CD4-positive, alpha-beta T cell treated with Interferon alpha-2 for 1 hour (primary cell): ENCODE measurements at places on chromosomes 13 and 19.

DNA sequence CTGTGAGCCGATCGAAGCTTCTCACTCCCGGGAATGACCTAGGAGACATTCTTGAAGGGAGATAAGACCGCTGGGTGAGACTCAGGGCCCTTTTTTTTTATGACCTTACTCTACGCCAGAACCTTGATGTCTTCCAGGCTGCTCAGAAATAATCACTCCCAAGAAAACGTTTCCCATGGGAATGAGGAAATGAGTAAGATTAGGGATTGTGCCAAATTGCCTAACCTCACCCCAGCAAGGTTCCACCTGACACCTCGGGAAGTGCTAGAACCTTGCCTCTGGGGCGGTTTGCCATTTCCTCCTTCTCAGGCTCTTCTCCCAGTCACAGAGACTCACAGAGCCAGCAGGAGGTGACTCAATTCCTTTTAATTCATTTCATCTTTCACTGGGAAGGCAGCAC is 2.3 kb downstream of the SLC46A3 start:
- no peak for DNase-seq

DNA sequence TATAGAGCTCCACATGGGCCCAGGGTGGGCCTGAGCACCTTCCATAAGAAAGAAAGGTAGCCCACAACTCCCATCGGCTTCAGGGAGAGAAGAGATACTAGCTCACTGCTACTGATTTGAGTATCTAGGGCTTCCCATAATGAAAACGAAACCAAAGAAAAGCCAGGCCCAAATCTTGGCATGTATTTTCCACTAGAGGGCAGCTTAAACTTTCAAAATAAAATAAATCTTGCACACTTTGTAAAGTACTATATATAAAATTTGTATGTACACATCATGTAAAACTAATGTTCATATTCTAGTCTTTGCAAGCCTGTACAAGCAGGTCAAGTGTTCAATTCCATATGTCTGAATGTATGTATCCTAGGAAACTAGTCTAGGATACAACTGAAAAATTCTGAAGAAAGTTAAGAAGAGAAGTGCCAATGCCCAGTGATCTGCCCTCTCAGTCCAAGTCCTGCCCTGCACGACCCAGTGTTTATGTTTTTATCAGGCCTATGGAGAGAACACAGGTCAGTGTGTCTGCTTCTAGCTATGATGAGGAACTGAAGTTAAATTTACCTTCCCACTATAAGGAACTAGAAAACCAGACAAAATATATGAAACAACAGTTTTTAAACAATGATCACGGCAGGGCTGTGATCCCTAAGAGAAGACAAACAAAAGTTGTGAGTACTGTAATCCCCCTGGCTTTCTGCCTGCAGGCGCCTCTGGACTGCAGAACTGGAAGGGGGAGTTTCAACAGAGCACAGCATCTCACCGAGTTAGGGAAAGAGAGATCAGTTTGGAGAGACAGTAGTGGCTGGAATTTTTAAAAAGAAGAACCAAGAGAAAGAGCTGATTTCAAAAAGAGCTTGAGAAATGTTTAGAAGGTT is 475.7 kb downstream of the UQCRFS1 start:
- DNase-seq = peak; percentile 42

GRCh38 chr19:48118131-48118517 is 7.5 kb upstream of the PLA2G4C start:
- DNase-seq = no peak

GRCh38 chr13:68808456-68808855 is 1299.2 kb upstream of the ATXN8OS start:
- DNase-seq = no peak

GRCh38 chr19:41995959-41996797 is 2.1 kb upstream of the ATP1A3 start:
- no peak for DNase-seq

GRCh38 chr19:45920458-45920857 is 5.9 kb upstream of the NANOS2 start:
- DNase-seq = no peak

DNA sequence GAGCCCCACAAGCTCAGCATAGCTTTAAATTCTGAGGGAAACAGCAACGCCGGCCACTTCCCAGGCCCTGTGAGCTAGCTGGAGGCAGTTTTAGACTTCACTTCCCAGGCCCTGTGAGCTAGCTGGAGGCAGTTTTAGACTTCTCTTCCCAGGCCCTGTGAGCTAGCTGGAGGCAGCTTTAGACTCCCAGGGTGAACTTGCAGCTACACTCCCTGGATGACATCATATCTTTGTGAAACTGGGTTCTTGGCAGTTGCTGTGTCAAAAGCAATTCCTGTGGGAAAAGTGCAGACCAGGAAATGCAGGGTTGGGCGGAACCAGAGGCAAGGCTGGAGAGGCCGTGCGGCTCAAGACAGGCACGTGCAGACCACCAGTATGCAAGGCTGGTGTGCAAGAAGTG is 12.7 kb downstream of the SOX1 start:
- no peak for DNase-seq

DNA sequence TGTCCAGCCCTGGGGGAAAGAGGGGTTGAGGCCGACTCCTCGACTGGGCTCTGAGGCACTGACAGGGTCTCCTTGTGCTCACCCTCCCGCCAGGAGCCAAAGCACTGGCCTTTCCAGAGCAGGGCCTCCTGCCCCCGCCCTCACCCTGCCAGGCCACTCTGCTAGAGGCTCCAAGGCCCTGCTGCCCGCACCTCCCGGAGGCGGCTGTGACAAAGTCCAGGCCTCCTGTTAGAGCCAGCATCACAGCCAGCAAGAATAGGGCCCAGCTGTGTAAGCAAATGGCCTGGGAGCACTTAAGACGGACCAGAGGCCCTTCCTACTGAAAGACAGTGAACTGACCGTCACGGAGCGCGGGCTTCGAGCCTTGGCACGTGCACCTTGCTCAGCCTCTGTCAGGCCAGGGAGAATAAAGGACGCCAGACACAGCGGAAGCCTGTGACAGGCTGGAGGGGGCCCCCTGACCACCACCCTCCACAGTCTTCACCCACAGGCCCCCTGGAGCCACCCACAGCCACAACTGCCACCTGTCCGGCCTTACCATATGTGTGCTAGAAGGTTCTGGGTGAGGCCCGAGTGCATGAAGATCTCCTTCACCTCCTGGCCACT is 50.9 kb downstream of the EPS15L1 start:
- DNase-seq = no peak

DNA sequence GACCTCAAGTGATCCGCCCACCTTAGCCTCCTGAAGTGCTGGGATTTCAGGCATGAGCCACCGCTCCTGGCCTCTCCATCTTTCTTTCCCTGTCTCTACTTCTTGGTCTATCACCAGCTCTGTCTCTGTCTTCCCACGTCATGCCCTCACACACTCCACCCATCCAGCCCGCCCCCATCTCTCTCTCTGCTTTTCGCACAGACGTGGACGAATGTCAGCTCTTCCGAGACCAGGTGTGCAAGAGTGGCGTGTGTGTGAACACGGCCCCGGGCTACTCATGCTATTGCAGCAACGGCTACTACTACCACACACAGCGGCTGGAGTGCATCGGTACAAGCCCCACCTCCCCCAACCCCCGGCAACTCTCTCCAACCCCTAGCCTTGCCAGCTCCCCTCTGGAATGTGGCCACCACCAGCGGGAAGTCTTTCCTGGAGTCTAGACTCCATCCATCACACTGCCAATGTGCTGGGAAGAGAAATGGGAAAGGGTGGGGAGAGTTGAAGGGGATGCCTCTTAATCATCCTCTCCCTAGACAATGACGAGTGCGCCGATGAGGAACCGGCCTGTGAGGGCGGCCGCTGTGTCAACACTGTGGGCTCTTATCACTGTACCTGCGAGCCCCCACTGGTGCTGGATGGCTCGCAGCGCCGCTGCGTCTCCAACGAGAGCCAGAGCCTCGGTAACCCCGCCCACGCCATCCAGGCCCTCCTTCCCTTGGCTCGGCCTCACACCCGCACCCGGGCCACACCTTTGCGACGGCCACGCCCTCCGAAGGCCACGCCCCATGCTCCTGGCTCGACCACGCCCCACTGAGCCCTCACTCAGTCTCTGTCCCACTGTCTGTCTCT is 22.5 kb downstream of the LTBP4 start:
- DNase-seq = no peak

GRCh38 chr13:56700324-56700723 is 440.4 kb upstream of the PRR20A start:
- DNase-seq = no peak

- no peak for DNase-seq
Observed at GRCh38 chr19:2867025-2867991, at the start of gene ZNF556. TSS of gene ZNF556 (plus strand) at chr19:2867335. CDS start at chr19:2867422, 87 bp downstream.

GRCh38 chr19:13476071-13476470 is 30.2 kb downstream of the CACNA1A start:
- no peak for DNase-seq

GRCh38 chr19:8185343-8186068 is 23.7 kb upstream of the CERS4 start:
- DNase-seq = no peak

GRCh38 chr19:7515645-7516151 is at the start of gene ZNF358:
TSS of gene ZNF358 (plus strand) at chr19:7516103. CDS start at chr19:7519243, 3,140 bp downstream.
- peak; percentile 27 for DNase-seq

GRCh38 chr13:32791545-32792172 is 205.4 kb downstream of the PDS5B start:
- DNase-seq = peak; percentile 38

DNA sequence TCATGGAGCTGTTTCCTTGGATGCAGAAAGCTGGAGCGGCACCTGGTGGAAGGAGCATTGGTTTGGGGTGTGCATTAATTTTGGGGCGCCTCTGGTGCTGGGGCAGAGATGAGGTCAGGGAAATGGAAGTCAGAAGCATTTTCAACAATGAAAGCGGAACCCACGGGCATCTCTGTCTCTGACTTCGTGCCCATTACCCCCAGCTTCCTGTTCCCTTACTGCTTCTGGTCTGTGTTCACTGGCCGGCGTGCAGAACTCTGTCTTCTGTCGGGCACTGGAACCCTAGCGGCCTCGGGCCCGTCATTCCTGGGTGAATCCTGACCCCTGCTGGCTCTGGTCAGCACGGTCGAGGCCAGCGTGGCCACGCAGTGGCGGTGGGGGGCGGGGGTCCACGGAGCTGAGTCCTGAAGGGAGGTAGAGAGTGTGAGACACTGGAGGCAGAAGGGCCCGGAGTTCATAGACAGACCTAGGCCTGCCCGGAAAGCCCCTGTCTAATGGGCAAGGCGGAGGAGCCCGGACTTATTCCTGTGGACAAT is 7.9 kb upstream of the LINGO3 start:
- DNase-seq = peak; percentile 41

DNA sequence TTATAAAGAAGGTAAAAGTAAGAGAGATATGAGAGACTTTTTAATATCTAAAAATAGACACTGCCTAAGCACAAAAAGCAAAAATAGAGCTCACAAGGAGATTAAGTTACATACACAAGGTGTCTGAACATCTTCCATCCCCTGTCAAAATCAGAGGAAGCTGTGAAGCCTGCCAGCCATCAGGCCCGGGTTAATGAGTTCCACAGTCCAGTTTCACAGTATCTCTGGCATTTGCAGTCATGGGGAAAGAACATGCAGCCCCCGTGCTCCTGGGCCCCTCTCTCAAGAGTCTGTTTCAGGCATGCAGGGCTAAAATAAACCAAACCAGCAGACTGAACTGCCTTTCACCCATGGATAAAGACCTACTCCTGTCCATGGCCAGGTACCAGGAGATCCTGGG is 79.2 kb downstream of the TBC1D4 start:
- no peak for DNase-seq

DNA sequence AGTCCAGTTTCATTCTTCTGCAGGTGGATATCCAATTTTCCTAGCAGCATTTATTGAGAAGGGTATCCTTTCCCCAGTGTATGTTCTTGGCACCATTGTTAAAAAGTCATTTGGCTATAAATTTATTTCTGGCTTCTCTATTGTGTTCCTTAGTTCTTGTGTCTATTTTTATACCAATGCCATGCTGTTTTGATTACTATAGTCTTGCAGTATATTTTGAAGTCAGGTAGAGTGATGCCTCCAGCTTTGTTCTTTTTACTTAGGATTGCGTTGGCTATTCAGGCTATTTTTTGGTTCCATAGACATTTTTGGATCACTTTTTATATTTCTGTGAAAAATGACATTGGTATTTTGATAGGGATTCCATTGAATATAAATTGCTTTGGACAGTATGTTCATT is 71.7 kb upstream of the MLNR start:
- DNase-seq = no peak

DNA sequence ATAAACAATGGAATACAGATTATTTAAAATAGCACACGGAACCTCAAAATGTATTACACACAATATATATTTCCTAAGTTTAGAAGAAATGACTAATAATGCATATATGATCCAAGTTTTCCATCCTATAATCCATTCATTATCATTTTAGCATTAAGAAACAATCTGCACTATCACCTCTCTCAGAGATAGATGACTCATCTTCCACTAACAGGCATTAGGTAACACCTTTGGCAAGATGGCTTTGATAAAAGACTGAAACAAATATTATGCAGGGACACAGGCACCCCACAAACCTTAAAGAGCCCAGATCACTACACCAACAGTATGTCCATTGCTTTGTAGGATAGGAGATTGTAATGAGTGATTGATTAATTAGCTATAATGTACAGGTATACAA is 4.1 kb downstream of the ENOX1 start:
- no peak for DNase-seq

DNA sequence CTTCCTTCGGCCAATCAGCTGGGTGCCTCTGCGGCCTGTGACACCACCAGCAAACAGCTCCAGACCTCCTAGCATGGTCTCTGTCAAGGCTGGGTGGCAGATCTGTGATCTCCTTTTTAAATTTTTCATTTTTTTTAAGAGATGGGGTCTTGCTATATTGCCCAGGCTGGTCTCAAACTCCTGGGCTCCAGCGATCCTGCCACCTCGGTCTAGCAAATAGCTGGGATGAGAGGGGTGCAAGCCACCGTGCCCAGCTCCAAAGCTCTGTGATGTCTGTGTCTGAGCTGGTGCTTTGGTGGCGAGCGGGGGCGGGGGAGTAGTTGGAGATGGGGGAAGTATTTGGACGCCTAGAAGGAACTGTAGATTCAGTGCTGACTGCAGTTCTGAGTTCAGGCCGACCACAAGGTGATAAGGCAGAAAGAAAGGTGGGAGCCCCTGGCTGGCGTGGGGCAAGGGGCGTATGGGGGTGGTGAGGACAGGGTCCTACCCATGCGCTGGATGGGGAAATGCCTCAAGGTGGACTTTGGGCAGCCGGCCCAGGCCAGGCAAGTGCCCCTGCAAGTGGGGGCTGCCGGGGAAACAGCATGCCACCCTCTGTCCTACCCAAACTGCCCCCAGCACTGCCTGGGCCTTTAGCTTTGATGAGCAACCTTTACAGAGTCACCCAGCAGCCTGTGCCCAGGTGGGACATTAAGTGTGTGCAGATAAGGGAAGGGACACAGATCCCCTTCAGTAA is 5.5 kb downstream of the DPP9 start:
- DNase-seq = no peak

- DNase-seq = no peak
Observed at GRCh38 chr13:107250628-107251027, 682.7 kb upstream of the ARGLU1 start.

DNA sequence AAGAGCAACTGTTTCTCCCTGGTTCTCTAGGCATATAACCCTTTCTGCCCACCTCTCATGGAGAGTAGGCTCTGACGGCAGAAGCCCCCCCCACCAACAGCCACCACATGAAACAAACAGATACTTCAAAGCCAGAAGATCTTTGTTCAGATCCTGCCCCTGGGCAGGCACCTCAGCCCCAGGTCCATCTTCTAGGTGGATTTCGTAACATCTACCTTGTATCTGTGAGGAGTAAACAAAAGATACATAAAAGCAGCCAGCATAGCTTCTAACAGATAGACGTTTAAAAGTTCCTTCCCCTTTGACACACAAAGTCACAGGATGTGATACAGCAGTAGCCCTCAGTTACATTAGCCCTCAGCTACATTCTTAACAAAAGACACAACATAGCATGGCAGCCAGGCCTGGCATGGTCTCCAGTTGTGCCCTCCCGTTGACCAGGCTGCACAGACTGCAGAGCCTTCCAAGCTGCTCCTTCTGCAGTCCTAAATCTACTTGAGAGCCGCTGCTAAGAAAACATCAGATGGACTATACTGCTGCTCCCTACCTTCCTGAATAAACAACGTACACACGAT is 35.4 kb downstream of the BRD4 start:
- no peak for DNase-seq
